ENCODE measurements at places on chromosomes 1 and 21. TPM values are rescaled to one million over a fixed set of nuclear protein-coding genes. Genes with fewer than 3 reads are reported as not detected.

Gene MEAF6
- 69.6 TPM for polyA plus RNA-seq

Gene TOR1AIP2
- 48.4 TPM for polyA plus RNA-seq

Gene F13B
- polyA plus RNA-seq, result not detected

Gene MATN1
- polyA plus RNA-seq, result 0.09 TPM

Gene TENT5C
- polyA plus RNA-seq, result 30.6 TPM

Gene MMEL1
- polyA plus RNA-seq, result 0.10 TPM

Gene SGIP1
- 85.1 TPM for polyA plus RNA-seq

Gene AIM2
- not detected for polyA plus RNA-seq

Gene SLAMF9
- polyA plus RNA-seq, result not detected
